Esophagus squamous epithelium (tissue), 5 donors: ENCODE measurements at places on chromosomes 6 and 20. TPM values are rescaled to one million over a fixed set of nuclear protein-coding genes. Genes with fewer than 3 reads are reported as not detected.
A peak's percentile ranks its signal among the peaks of the same experiment; 100 is the strongest.

The OPRM1 gene
- not detected for total RNA-seq

The ELOVL2 gene
- 0.06 TPM for total RNA-seq

The AURKA gene
- total RNA-seq, result 7.5 TPM

The NUDT3 gene
- 14.9 TPM for total RNA-seq

The RUNX2 gene
- total RNA-seq, result 2.4 TPM

The LIME1 gene
- 10.9 TPM for total RNA-seq

The AAR2 gene
- 16.7 TPM for total RNA-seq

The CCN6 gene
- total RNA-seq, result not detected

The MCM8 gene
- 5.1 TPM for total RNA-seq

The BTBD3 gene
- total RNA-seq, result 24.0 TPM

The STMN3 gene
- 1.9 TPM for total RNA-seq

The CTCFL gene
- total RNA-seq, result not detected

DNA sequence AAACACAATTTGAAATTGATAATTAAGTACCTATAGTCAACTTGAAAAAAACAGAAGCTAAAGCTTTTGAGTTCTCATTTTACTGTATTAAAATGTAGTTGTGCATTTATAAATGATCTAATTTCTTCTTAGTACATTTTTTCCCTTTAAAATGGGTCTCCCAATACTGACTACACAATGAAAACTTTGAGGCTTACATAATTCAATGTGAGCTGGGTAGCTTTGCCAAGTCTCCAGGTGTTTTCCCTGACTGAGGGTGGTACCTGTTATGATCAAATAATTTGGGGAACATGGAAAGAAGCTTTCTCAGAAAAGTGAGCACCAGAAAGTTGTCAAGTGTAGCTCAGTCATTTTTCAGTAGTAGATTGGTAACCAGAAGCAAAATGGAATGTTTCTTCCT is 74.3 kb downstream of the ARMC2 start:
- DNase-seq, result no peak
- H3K4me3 ChIP-seq, result no peak overlapping the region
- no peaks in the 10 kb centered on the region for H3K27me3 ChIP-seq
- H3K27ac ChIP-seq, result no peak overlapping the region
- H3K4me1 ChIP-seq, result peaks cover 20% of the 10 kb centered on the region

- H3K4me1 ChIP-seq, result peaks cover 22% of the 10 kb centered on the region
- no peaks in the 10 kb centered on the region for H3K27me3 ChIP-seq
- H3K27ac ChIP-seq, result peak overlapping the region; percentile 91
- H3K4me3 ChIP-seq, result no peak overlapping the region
Observed at GRCh38 chr6:106908386-106908840, 66.1 kb downstream of the CD24 start.

- H3K4me3 ChIP-seq, result no peak overlapping the region
- no peaks in the 10 kb centered on the region for H3K27me3 ChIP-seq
- peak overlapping the region; percentile 58 for H3K27ac ChIP-seq
- no peaks in the 10 kb centered on the region for H3K36me3 ChIP-seq
Observed at GRCh38 chr20:22288957-22289356, 295.4 kb downstream of the FOXA2 start.

- H3K4me3 ChIP-seq, result no peak overlapping the region
- peaks cover 44% of the 10 kb centered on the region for H3K36me3 ChIP-seq
- no peaks in the 10 kb centered on the region for H3K4me1 ChIP-seq
- no peak for DNase-seq
Observed at GRCh38 chr20:35491823-35492222, 36.4 kb downstream of the CEP250 start.

DNA sequence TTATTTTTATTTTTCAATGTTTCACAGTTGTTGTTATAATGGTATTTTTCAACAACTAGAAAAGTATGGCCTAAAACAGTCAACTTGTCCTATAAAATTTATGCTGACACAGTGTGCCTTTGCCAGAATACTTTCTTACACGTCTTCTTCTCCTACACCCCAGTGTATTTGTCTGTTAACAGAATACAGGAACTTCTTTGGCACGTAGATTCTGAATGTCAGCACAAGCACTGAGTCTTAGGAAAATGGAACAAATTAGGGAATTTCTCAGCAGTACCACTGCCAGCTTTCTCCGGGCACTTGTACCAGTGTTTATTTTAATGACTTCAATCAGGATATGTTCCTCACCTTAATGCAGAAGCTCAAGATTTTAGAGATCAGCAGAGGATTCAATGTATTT is 26.7 kb upstream of the AKIRIN2 start:
- peaks cover 68% of the 10 kb centered on the region for H3K4me1 ChIP-seq
- no peaks in the 10 kb centered on the region for H3K36me3 ChIP-seq
- H3K27me3 ChIP-seq, result no peaks in the 10 kb centered on the region
- no peak overlapping the region for H3K4me3 ChIP-seq

GRCh38 chr6:12163744-12164507 is 126.2 kb upstream of the EDN1 start:
- H3K27ac ChIP-seq, result no peak overlapping the region
- DNase-seq, result no peak

- H3K36me3 ChIP-seq, result no peaks in the 10 kb centered on the region
- no peak for DNase-seq
- no peak overlapping the region for H3K27ac ChIP-seq
- H3K27me3 ChIP-seq, result no peaks in the 10 kb centered on the region
Observed at GRCh38 chr20:53539516-53539915, 54.1 kb downstream of the ZNF217 start.

DNA sequence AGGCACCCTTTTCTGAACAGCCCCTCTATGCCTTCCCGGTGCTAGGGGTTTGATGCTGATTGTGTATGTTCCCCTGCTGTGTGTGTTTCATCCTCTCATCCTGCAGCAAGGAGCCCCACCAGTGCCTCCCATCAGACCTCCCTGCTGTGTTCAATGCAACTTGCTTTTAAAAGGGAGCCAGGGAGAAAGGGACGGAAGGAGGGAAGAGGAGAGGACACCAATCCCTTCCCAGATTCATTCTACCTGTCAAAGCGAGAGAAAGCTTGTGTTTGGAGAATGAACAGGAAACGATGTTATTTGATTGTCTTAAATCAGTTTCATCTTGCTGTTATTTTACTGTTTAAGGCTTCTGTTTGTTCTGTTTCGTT is 259.2 kb downstream of the ADGB start:
- peak overlapping the region; percentile 27 for H3K27ac ChIP-seq
- H3K36me3 ChIP-seq, result no peaks in the 10 kb centered on the region
- H3K4me3 ChIP-seq, result peak overlapping the region; percentile 32
- H3K4me1 ChIP-seq, result peaks cover 12% of the 10 kb centered on the region
- DNase-seq, result no peak
- no peaks in the 10 kb centered on the region for H3K27me3 ChIP-seq

DNA sequence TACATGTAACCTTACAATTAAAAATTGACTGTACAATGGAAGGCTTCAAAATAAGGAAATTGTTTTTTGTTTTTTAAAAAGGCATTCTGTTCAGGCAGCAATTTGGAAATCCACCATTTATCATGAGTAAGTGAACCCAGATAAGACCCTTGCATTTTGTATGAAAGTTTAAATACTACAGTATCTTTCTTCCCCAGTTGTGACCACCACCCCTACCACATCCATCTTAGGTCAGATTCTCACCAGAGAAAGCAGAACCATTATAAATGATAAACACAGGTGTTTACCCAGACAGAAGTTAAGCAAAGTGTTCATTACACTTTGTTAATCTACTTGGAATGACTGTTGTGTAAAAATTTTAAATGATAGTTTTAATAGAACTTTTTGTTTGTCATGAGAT is 20.2 kb downstream of the SENP6 start:
- H3K4me1 ChIP-seq, result peaks cover 11% of the 10 kb centered on the region
- no peak for DNase-seq
- no peak overlapping the region for H3K27ac ChIP-seq
- no peaks in the 10 kb centered on the region for H3K27me3 ChIP-seq
- H3K4me3 ChIP-seq, result no peak overlapping the region

GRCh38 chr6:83514466-83514865 is 2.1 kb downstream of the PRSS35 start:
- H3K36me3 ChIP-seq, result no peaks in the 10 kb centered on the region
- DNase-seq, result no peak
- no peak overlapping the region for H3K4me3 ChIP-seq
- H3K27me3 ChIP-seq, result no peaks in the 10 kb centered on the region

GRCh38 chr6:118869894-118870589 is 23.9 kb upstream of the ASF1A start:
- peaks cover 6% of the 10 kb centered on the region for H3K4me1 ChIP-seq
- no peak for DNase-seq
- no peak overlapping the region for H3K4me3 ChIP-seq
- H3K27ac ChIP-seq, result no peak overlapping the region

DNA sequence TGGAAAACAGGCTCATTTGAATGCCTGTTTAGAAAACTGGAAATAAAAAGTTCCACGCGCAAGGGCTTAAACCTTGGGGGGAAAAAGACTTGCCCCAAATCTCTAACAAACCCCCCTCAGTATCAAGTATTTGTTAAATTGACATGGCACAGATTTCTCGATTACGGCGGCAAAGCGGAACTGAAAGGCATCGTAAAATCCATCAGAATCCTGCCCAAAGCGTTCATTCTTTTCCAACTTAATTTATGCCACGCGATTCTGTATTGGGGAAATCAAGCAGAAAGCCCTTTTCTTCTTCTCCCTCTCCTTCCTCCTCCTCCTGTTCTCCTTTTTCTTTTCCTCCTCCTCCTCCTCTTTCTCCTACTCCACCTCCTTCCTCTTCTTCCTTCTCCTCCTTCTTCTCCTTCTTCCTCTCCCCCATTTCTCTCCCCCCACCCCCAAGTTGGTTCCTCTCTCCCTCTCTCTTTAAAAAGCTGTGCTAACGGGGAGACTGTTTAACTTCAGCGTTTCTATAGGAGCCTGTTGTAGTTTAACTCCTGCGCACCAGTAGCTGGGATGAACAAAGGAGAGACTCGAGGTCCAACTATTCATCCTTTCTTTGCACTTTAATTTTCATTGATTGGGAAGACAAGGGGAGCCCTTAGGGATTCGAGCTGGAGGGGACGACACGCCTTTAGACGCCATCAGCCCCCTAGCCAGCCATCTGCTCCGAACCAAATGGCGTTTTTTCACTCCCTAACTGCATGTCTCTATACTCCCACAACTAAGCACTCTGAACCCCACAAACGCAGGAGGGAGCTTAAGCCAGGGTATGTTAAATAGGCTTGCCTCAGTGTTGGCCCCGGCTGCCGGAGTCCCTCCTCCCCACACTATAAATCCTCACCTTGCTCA is 2.7 kb upstream of the DLL1 start:
- peaks cover 41% of the 10 kb centered on the region for H3K4me1 ChIP-seq
- H3K27me3 ChIP-seq, result peaks cover 100% of the 10 kb centered on the region
- H3K27ac ChIP-seq, result no peak overlapping the region
- H3K36me3 ChIP-seq, result no peaks in the 10 kb centered on the region

DNA sequence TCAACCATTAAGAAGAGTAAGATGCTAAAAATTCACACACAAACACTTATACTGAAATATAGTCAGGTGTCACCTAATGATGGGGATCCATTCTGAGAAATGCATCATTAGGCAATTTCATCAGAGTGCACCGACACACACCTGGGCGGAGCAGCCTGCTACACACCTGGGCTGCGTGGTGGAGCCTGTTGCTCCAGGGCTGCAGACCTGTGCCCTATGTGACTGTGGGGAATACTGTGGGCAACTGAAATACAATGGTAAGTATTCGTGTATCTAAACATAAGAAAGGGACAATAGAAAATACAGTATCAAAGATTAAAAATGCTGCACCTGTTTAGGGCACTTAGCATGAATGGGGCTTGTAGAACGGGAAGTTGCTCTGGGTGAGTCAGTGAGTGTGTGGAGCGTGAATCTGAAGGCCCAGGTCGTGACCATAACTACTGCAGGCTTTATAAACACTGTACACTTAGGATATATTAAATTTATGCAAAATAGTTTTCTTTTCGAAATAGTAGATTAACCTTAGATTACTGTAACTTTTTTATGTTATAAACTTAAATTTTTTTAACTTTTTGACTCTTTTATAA is 124.4 kb upstream of the AFDN start:
- H3K27me3 ChIP-seq, result no peaks in the 10 kb centered on the region
- H3K36me3 ChIP-seq, result no peaks in the 10 kb centered on the region
- peaks cover 22% of the 10 kb centered on the region for H3K4me1 ChIP-seq
- no peak overlapping the region for H3K4me3 ChIP-seq
- no peak for DNase-seq

DNA sequence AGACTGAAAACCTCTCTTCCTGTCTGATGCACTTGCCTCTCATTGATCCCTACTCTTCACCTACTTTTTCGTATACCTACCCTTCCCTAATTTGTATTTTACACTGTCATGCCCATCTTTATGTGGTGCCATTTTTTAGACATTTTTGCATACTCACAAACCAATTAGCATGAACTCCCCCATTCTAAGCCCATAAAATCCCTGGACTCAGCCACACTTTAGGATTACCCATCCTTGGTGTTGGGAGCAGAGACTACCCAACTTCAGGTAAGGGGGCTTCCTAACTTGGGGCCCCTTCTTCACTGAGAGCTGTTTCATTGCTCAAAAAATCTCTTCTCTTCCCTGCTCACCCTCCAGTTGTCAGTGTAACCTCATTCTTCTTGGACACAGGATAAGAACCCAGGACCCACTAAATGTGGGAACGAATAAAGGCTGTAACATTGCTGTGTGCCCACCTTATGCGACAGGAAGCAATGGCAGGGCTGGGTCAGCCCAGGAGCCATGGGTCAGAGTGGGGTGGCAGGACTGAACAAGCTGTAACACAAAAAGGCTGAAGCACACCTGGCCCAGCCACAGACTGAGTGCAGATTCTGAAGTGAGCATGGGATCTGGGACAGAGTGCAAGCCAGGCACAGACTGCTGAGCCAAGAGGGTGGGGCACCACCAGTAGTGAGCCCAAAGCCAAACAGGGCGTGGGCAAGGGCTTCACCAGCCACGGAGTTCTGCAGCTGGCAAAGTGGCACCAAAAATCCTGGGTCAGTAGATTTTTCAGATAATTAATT is 789.1 kb upstream of the HS3ST5 start:
- H3K27ac ChIP-seq, result no peak overlapping the region
- no peak for DNase-seq
- no peak overlapping the region for H3K4me3 ChIP-seq

- peaks cover 40% of the 10 kb centered on the region for H3K4me1 ChIP-seq
- H3K36me3 ChIP-seq, result peaks cover 12% of the 10 kb centered on the region
- no peaks in the 10 kb centered on the region for H3K27me3 ChIP-seq
- DNase-seq, result no peak
- H3K4me3 ChIP-seq, result no peak overlapping the region
Observed at GRCh38 chr6:150765067-150765764, 100.3 kb upstream of the MTHFD1L start.
